ENCODE measurements at places on chromosomes 3 and 15.

DNA sequence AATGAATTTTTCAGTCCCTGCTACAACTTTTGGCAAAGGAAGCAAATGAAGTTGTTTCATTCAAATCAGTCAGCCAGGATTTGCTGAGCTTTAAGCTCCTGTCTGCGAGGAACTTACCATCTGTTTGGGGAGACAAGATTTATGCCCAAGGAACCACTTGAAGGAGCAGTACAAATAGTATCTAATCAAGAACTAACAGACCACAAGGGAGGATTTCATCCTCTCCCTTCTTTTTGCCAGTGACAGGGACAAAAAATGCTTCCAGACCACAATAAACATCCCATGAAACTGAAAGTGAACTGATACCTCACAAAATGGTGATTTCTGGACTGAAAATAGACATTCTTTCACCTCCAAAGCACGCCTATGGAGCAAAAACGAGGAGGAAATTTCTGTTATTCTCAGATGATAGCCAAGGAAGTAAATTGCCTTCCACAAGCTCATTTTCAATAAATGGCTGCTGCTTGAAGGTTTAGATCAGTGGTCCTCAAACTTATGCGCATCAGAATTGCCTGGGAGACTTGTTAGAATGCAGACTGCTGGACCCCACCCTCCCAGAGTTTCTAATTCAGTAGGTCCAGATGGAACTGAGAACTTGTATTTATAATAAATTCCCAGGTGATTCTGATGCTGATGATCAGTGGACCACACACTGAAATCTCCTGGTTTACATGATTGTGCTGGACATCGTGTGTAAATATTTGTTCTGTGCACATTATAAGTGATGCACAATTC, 202.4 kb upstream of the GADL1 start:
- DNase-seq, result no peak

- DNase-seq, result no peak
Measured at GRCh38 chr15:82681371-82681770, 28.3 kb downstream of the AP3B2 start.

GRCh38 chr3:196889844-196890708, 22.4 kb downstream of the SENP5 start:
- DNase-seq, result no peak

DNA sequence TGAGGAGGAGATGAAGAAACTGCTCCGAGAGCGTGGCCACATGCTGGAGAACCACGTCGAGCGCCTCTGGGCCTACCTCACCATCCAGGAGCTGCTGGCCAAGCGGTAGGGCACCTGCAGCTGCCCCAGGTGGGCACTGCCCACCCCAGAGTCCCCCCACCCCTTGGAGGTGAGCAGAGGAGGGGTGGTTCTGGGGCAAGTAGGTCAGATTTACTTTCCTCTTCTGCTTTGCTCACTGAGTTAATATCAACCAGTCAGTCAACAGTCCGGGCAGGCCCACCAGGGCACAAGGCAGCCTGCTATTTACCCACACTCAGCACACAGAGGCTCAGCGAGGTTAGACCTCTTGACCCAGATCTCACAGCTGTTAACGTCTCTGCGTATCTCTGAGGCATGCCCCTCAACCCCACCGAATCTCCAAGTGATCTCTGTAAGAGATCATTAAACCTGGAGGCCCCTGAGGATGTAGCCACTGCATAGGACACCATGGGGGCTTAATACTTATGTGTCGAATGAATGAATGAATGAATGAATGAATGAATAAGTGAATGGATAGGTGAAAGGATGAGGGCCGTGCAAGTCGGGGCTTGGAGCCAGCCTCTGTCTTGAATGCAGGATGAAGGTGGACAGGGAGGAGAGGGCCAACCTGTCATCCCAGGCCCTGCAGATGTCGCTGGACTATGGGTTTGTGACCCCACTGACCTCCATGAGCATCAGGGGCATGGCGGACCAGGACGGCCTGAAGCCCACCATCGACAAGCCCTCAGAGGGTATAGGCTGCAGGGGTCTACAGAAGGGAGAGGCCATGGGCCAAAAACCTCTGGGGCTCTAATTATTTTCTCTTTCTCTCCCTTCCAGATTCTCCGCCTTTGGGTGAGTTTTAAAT, 8.0 kb upstream of the ITIH3 start:
- no peak for DNase-seq

GRCh38 chr3:194761384-194761783, 75.7 kb downstream of the FAM43A start:
- peak; percentile 90 for DNase-seq

GRCh38 chr15:90496791-90497190, 32.9 kb upstream of the CRTC3 start:
- DNase-seq, result no peak

DNA sequence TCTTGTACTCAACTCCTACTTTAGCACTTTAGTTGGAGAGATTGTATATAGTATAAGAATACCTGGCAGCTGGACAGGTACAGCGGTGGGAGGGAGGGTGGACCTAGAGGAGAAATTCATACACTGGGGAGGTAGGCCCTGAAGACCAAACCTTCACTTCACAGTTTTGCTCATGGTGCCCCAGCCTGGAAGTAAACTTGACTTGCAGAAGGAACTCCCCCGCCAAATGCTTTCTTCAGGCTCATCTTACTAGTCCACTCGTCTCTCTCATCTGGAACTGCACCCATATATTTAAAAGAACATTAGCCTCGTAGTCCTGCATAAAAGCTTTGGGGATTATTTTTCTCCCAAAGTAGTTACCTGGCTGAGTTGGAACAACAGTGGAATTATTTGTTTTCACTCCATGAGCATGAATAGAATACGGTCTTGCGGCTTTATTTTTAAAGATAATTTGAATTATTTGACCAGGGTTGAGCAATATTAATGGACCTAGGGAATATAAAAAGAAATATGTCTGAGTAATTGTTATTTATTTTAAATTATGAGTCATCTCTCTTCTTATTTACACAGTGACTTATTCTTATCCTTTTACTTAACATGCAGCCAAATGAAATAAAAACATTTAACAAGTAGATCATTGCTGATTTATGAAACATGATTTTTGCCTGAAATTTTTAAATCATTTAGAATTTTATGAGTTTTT, 25.5 kb upstream of the CP start:
- no peak for DNase-seq

GRCh38 chr3:184167786-184168185, 6.9 kb upstream of the AP2M1 start:
- DNase-seq, result no peak

GRCh38 chr3:72604328-72604727, 243.9 kb downstream of the SHQ1 start:
- DNase-seq, result peak; percentile 5

DNA sequence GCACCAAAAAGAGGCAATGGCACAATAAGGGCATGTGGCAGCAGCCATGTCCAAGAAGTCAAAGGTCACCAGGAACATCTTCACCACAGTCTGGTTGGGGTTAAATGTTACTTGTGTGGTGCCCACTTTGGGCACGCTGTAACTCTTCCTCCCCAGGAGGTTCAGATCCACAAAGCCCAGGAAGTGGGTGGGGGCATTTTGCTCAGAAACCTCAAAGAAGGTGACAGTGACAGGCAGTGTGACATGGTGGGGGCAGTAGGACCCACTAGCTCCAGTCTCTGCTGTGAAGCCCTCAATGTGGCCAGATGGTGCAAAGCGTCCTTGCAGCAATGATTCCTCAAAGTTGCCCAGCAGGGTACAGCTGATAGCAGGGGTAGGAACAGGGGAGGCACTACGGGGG, 5.8 kb downstream of the ZNF80 start:
- DNase-seq, result no peak

DNA sequence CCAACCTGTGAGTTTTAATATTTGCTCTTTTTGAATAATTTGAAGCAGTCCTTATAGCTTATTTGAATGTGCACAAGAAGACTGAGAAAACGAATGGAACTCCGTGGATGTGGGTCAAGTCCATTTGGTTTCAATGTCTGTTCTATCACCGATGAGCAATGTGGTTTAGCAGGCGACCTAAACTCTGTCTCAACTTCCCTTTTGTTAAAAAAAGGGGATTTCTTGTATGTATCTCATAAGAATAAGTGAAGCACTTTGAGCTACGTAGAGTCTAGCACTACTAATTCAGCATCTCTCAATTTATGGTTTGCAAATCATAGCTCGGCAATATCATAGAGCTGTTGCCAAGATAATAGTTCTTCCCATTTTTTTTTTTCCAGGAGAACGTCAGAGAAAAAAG, 4.6 kb upstream of the SKIL start:
- DNase-seq, result no peak

DNA sequence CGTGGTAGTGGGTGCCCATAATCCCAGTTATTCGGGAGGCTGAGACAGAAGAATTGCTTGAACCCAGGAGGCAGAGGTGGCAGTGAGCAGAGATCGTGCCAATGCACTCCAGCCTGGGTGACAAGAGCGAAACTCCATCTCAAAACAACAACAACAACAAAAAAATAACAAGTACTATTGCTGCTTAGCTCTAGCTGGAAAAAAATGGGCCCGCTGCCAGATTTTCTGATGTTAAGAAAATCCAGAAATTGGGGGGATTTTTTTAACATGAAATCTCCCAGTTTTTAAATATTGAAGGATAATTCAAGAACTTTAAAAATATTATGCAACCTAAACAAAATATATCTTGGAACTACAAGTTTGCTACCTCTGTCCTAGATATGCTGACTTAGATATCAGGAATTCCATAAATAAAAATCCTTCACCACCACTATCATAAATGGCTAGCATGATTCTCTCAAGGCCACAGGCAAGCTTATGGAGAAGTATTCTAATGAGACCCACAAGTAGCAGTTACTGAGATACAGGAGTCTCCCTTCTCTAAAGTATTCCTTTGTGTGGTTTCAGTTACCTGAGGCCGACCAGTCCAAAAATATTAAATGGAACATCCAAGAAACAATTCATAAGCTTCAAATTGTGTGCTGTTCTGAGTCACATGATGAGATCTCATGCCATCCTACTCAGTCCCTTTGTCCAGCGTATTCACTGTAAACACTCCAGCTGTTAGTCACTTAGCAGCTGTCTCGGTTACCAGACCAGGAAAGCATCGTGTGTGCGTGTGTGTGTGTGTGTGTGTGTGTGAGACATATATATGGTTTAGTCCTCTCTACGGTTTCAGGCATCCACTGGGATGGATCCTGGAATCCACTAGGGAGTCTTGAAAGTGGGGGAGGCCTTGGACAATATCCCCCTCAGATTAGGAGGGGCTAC, 277.2 kb downstream of the TBL1XR1 start:
- peak; percentile 89 for DNase-seq

GRCh38 chr3:178152031-178152806, 384.0 kb upstream of the KCNMB2 start:
- DNase-seq, result no peak

DNA sequence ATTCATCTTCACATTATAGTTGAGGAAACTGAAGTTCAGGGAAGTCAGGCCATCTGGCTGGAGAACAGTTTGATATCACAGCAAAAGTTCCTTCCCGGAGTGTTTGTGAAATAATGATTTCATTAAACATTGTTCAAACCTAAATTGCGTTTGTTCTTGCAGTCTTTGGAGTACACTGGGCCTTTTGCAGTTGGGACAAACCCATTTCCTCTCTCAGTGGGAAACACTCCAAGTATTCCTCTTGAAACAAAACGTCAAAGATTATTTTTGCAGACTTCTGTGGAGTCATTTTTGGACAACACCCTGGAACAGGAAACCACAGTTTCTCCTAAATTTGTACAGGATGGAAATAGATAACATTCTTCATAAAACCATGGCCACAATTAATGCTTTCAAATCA, 287.5 kb downstream of the PTPRG start:
- no peak for DNase-seq

DNA sequence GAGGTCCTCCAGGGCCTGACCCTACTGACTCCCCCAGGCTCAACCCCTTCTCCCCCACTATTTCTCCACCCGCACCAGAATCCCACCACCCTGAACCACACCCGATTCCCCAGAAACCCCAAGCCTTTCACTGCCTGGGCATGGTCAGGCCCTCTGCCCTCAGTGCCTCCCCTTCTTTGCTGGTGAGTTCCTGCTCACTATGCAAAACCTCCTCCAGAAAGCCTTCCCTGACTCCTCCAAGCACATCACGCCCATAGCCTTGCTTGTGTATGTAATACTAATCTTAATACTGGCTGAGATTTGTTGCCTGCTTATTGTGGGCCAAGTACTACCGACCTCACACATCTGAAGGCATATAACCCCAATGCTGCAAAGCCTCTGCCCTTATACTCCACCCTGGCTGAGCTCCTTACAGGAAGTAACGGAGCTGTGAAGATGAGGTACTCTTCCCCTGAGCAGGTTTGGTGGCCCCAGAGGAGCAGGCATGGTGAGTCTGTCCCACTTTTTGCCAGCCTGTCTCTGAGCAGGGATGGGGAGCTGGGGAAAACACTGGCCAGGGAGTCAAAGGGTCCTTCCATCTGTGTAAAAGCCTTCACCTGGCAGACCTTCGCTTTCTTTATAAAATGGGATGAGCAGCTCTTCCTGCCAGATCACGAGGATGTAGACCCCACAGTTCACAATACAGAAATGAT, 9.5 kb downstream of the RAB6B start:
- no peak for DNase-seq

DNA sequence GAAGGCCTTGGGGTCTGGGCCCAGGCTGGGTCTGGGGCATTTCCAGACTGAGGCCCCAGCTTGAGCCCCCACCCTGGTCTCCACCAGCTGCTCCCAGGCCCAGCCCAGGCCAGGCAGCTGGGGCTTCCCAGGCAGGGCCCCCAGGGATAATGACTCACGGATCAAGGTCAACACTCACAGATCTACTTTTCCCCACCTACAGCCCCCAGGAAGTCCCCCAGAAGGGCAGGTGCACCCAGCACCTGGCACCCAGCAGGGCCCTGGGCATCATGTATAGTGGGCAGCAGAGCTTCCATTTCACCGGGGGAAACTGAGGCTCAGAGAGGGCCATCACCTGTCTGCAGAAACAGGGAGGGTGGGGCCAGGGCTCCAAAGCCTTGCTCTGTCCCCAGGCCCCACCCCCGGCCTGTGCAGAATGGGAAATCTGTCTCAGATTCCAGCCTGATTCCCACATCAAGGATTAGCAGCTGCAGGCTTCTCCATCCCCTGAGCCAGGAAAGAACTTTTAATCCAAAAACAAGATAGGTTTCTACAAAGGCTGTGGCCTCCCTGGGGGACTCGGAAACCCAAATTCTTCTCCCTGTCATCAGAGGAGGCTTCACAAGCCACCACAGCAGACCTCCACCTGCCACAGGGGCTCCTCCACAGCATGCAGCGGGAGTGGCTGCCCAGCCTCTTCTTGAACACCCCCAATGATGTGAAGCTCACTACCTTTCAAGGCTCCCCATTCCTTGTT, 49.8 kb downstream of the IQSEC1 start:
- DNase-seq, result no peak

GRCh38 chr3:124246949-124247348, 255.0 kb upstream of the ROPN1 start:
- DNase-seq, result no peak

Measured in DMS79 treated with DMSO at 0.1 percent for 48 hours (cell line).